ENCODE measurements at places on chromosomes 6 and 20.

- DNase-seq, result no peak
These were observed 2.9 kb downstream of the TPD52L1 start for GRCh38 chr6:125156496-125156895.

GRCh38 chr20:2771631-2772080 lies 28.8 kb downstream of the CPXM1 start:
- DNase-seq, result no peak

- DNase-seq, result no peak
These were observed 598 bp downstream of the TBP start for GRCh38 chr6:170554796-170555137.

DNA sequence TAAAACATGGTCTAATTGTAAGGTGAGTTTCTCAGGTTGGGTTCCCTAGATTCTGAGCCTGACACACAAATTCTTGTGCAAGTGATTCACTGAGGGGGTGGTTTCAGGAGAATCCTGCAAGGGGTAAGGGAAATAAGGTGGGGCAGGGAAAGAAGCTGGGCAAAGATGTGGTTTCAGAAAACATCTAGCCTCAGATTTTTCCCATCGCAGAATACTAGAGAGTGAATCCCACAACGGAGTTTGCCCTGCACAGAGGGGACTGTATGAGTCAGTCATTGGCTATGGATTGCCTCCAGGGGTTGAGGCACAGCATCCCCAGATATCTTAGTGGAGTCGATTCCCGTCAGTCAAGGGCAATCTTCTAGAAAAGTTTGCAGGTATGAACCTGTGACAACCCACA lies 65.2 kb downstream of the PRL start:
- no peak for DNase-seq

GRCh38 chr6:20313960-20314530 lies 87.6 kb upstream of the E2F3 start:
- DNase-seq, result no peak

- DNase-seq, result no peak
These were observed 229.1 kb downstream of the PLCB1 start for GRCh38 chr20:8361006-8361652.

GRCh38 chr20:37627060-37627766 lies 66.6 kb upstream of the CTNNBL1 start:
- DNase-seq, result no peak

GRCh38 chr6:10556992-10557391 lies 35.8 kb downstream of the GCNT2 start:
- no peak for DNase-seq

- no peak for DNase-seq
These were observed 476 bp upstream of the BCKDHB start for GRCh38 chr6:80105972-80106417.

GRCh38 chr6:125843593-125843992 lies 52.8 kb downstream of the NCOA7 start:
- no peak for DNase-seq

GRCh38 chr6:11345536-11345935 lies 113.1 kb upstream of the NEDD9 start:
- DNase-seq, result no peak

DNA sequence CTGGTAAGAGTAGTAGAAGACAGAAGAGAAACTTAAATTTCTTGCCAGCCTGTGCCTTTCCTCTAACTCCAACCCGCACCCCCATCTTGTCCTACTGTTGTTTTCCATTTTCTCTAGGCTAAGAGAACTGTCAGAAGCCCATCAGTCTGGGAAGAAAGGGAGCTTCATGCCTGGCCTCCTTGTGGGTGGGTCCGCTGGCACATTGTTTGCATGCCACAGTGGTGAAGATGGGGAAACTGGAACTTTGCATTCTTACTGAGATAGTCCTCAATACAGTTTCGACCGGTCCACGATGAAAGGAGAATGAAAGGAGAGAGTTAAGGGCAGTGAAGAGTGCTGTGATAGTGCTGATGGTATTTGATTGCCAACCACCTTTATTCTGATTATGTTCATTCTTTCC lies 103.1 kb downstream of the TCP11 start:
- DNase-seq, result no peak

DNA sequence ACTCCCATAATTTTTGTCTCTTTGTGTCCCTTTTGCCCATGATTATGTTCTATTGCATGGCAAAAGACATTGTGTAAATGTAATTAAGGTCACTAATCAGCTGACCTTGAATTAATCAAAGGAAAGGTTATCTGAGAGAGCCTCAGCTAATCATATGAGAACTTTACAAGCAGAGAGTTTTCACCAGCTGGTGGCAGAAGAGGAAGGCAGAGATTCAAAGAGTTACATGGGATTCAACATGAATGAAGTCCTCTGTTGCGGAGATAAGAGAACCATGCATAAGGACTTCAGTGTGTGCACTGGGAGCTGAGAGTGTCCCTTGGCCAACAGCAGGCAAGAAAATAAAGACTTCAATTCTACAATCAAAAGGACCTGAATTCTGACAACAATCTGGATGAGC lies 494.1 kb upstream of the ARID1B start:
- no peak for DNase-seq

- DNase-seq, result no peak
These were observed 11.8 kb upstream of the FERMT1 start for GRCh38 chr20:6134592-6134991.

- no peak for DNase-seq
These were observed 74.8 kb upstream of the SNRPB2 start for GRCh38 chr20:16654858-16655535.

GRCh38 chr6:36610956-36611336 lies 16.8 kb downstream of the SRSF3 start:
- no peak for DNase-seq

DNA sequence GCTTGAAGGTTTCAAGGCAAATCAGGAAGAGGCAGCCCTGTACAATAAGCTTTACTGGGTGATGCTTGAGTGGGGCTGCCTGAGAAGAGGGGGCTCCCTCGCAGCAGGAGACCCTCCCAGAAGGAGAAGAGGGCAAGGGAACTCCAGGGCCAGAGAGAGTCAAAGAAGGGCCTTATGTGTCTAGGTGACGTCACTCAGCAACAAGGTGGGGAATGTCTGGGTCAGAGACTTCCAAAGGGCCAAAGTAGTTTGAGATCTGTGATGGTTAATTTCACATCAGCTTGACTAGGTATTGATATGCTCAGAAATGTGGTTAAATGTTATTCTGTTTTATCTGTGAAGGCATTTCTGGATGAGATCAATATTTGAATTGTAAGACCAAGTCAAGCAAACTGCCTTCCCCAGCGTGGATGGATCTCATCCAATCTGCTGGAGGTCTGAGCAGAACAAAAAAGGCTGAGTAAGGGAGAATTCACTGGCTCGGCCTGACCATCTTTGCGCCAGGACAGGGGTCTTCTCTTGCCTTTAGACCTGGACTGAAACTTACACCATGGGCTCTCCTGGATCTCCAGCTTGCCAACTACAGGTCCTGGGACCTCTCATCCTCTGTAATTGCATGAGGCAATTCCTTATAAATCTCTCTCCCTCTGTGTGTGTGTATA lies 35.9 kb downstream of the MAS1 start:
- DNase-seq, result no peak

DNA sequence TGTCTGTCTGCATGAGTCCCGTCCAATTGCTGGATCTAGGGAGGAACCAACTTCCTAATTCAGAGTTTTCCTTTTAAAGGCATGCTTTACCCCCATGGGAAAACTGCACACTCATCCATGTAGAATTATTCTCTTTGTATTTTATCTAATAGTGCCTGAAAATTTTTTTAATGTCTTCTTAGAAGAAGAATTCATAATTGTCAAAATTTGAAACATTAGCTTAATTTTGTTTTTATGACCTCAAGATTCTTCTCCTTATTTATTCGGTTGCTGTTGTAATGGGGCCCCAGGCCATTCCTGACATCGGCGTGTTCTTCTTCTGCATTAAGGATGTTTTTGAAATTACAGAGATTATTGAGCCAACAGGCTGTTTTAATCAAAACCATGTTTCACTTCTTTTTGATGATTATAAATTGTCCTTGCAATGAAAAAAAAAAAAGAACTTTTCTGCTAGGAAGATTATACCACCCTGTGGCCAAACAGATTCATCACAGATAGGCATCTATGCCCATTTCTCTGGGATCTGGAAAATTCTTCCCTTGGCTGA lies 100.3 kb downstream of the ZNF217 start:
- no peak for DNase-seq

DNA sequence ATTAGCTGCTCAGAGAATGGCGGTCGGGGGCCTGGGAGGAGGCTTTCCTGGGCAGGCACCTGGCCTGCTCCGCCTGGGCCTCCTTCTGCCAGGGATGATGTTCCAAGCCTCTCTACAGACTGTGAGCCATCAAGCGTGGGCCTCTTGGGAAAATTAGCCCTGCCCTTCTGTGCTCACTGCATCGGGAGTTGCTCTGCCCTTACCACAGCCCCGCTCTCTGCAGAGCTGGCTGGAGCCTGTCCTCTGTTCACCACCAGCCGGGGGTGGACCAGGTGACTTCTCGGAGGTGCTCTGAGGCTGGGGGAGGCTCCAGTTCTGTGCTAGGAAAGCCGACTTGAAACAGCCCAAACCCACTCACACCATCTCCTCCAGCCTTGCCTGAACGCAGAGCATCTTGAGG lies 24.2 kb downstream of the MDGA1 start:
- DNase-seq, result no peak

DNA sequence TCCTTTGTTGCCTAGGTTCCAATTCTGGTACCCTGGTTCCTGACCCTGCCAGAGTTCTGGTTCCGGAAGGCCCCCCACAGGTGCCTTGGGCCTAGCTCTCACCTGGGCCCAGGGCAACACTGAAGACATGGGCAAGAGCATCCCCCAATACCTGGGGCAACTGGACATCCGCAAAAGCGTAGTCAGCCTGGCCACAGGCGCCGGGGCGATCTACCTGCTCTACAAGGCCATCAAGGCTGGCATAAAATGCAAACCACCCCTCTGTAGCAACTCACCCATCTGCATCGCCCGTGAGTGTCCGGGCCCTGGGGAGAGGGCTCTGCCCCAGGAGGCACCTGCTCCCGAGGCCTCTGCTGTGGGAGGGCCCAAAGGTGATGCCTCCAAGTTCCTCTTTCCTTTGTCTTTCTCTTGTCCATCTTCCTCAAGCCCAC lies at the start of gene ARMC12:
TSS of gene ARMC12 (plus strand) at position 51 of the 431 bp plus-strand sequence. CDS start at position 128, 77 bp downstream.
- no peak for DNase-seq

DNA sequence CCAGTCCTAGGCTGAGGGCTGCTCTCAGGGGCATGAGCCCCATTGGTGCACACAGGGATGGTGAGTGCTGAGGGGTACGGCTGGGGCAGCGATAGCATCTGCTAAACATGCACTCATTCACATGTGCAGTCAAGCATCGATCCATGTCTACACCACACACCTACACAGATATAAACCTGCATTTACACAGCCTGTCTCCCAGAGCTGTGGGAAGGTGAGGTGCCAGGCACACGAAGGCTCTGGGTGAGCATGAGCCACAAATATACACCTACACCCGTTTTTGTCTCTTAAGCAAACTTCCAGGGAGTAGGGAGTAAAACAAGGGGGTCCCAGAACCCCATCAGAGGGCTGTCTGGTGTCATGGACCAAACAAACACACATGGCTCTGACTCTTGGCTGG lies 99.3 kb downstream of the GRM4 start:
- no peak for DNase-seq

DNA sequence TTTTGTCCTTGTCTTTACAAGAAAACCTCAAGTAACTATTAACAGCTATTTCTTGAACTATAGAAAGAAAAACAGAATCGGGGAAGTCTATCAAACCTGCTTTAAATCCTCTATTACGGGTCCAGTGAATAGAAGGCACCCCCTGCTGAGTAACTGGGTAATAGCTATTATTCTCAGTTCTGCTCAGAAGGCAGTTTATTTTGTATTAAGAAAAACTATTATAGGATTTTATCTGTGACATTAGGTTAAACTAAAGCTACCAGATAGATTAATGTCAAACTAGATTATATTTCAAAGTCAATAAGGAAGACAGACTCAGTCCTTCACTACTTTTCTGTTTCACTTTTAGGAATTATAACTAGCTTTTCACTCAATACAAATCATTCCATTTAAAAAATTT lies 93.7 kb downstream of the DST start:
- DNase-seq, result no peak
